ENCODE measurements at places on chromosomes 12 and 14.

GRCh38 chr12:111993292-111994150, 19.4 kb downstream of the TMEM116 start:
- no peak for DNase-seq

- DNase-seq: no peak
Observed at GRCh38 chr12:3262470-3262869, 185.3 kb downstream of the TSPAN9 start.

DNA sequence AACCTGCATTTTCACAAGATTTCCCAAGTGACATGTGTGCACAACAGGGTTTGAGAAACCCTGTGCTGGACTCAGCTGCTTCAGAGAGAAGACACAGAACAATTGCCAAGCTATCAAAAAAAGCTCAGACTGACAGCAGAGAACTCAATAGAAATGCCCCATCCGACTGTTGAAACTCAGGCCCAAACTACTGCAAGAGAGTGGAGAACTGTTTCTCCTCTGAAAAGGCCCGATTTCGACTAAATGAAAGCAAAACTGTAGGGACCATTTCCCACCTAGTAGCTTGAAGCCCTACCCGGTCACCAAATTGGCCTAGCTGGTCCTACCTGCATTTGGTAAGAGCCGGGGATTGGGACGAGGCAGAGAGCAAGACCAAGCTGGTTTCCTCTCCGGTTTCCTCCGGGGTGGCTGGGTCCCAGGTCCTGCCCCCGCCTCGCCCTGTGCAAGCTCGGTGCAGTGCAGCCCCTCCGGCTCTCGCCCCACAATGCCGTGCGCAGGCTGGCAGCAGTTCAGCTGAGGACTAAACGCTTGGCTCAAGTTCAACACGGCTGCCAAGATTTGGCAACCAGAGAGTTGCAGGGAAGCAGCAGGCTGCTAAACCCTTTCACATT, 1180.6 kb downstream of the VRK1 start:
- DNase-seq: no peak

- DNase-seq: no peak
Observed at GRCh38 chr14:76754586-76754985, 6.7 kb upstream of the VASH1 start.

GRCh38 chr12:59668674-59669073, 72.8 kb downstream of the SLC16A7 start:
- DNase-seq: no peak

GRCh38 chr12:33357181-33357580, 82.4 kb downstream of the SYT10 start:
- no peak for DNase-seq

- no peak for DNase-seq
Observed at GRCh38 chr12:53696285-53696654, 20.4 kb upstream of the ATP5MC2 start.

DNA sequence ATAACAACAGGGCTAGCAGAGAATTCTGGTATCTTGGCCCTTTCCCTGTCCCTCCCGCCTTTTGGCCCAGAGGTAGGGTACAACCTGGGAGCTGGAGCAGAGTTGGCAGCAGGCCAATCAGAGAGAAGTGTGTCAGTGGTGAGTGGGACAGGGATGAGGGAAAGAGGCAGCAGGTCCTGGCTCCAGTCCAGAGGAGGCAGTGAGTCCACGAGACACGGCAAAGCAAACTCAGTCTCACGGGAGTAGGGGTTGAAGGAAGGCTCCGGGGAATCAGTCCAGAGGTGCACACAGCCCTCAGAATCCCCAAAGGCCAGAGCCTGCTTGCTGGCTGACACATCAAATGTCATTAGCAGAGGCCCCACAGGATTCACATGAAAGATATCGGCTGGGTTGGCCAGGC, 7.3 kb downstream of the PAN2 start:
- DNase-seq: no peak

DNA sequence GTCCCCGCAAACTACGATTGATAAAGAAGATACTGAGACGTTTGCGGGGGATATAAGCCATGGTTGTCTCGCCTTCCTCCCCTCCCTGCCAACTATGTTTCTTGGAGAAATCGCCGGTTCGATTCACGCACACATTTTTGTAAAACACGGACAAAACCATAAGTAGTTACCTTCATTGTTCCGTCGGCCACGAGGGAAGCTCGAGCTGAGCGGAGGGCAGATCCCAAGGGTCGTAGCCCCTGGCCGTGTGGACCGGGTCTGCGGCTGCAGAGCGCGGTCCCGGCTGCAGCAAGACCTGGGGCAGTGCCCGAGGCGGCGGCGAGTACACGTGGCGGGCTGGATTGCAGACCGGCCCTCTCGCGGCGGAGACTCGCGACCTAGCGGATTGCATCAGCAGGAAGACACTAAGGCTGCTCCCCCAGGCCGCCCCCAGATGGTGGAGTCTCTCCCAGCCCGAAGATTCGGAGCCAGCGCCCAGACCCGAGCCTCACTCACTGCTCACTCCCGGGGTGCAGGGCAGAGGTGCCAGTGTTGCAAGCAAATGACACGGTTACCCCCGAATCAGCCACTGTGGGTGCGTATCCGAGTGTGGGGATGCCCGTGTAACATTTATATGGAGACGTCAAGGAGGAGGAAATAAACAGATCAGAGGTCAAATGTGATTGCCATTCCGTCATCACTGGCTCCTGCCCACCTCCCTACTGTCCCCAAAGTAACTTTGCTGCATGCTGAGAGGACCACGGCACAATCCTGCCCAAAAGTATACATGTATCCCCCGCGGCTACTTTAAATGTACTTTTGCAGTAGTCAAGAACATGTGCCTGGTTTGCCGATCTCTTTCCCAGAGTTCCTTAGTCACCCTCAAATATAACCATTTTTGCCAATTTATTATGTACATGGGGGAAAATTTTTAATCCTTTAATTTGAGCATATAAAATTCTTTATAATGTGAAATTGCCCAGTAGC, at the start of gene BCAT1:
Gene BCAT1 (minus strand): TSS at position 345 of the 966 bp plus-strand sequence. CDS start 169 bp downstream, at position 176.
- no peak for DNase-seq

- no peak for DNase-seq
Observed at GRCh38 chr12:20376984-20377383, 8.6 kb downstream of the PDE3A start.

DNA sequence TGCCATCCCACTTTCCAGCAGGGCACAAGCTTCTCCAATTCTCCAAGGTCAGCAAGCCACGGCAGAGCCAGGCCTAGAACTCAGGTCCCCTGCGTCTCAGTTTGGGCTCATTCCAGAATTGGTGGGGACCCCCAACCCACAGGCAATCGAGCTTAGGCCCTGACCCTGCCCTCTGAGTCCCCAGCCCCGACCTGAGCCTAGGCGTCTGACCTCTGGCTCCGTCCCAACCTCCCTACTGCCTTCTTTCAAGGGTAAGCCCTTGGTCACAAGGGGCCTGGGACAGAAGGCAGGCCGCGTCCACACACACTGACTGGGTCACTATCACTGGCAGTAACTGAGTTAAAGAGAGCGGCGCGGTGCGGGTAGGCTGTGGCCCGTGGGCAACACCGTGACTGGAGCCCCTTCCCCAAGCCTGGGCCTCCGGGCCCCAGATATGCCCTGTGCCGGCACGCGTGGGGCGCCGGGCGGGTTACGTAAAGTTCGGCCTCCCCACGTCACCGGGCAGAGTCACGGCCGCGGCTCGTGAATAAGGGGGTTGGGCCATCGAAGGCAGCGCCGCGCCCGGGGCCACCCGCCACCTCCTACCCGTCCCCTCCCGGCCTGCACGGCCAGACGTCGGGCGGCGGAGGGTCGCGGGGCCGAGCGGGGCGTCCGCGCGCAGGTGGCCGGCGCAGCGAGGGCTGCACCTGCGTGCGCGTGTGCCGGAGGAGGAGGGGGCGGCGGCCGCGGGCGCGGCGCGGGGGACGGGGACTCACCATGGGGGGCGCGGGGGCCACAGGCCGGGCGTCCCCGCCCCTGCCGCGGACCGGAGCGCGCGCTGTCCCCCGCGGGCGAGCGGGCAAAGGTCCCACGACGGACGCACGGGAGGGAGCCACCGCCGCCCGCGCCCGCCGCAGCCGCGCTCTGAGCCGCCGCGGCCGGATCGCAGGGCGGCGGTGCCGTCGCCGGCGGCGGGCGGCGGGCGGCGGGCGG, 516 bp downstream of the ANKRD9 start:
- peak; percentile 35 for DNase-seq

GRCh38 chr12:30910038-30910350, 16.6 kb upstream of the TSPAN11 start:
- no peak for DNase-seq

DNA sequence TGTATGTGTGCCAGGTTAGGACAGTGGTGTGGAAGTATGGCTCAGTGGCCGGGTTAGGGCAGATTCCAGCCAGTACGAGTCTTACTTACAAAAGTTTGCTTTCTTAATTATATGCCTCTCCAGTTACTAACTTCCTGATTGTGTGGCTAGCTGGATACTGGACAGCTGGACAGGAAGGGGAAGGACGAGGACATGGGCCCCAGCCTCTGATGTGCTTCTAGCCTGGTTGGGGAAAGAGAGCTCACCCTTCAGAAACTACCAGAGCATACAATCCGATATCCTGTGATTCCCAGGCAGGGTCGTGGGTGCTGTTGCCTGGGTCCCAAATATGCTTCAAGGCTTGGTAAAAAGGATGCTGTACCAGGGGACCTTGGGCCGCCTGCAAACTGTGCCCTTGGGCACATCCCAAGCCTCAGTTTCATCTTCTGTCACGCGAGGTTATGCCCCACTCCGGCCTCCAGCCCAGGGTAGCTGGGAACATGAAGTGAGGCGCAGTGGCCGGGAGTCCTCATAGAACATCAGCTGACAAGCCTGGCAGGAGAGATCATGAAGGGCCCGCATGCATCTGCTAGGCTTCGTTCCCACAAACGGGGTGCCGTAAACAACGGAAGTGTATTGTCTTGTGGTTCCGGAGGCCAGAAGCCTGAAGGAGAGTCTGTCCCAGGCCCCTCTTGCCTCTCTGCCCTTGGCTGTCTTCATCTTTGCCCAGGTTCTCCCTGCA, 23.2 kb upstream of the RIN3 start:
- DNase-seq: no peak

GRCh38 chr14:89807892-89808291, 146.6 kb downstream of the EFCAB11 start:
- DNase-seq: no peak

DNA sequence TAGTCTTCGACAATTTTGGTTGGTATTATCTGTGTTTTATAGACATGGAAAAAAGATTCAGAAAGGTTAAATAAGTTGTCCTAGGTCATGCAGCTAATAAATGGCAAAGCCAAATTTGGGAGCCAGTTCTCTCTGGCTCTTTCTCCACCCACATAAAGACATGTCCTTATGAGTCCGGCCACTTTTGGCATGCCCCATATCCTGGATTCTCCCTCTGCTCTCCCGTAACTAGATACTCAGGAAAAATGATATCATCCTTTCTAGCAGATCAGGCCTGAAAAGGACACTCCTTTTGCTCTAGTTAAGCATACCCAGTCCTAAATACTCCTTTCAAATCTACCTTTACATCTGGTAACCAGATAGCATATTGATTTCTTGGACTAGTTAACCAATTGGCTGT, 64.4 kb downstream of the TTLL5 start:
- no peak for DNase-seq

DNA sequence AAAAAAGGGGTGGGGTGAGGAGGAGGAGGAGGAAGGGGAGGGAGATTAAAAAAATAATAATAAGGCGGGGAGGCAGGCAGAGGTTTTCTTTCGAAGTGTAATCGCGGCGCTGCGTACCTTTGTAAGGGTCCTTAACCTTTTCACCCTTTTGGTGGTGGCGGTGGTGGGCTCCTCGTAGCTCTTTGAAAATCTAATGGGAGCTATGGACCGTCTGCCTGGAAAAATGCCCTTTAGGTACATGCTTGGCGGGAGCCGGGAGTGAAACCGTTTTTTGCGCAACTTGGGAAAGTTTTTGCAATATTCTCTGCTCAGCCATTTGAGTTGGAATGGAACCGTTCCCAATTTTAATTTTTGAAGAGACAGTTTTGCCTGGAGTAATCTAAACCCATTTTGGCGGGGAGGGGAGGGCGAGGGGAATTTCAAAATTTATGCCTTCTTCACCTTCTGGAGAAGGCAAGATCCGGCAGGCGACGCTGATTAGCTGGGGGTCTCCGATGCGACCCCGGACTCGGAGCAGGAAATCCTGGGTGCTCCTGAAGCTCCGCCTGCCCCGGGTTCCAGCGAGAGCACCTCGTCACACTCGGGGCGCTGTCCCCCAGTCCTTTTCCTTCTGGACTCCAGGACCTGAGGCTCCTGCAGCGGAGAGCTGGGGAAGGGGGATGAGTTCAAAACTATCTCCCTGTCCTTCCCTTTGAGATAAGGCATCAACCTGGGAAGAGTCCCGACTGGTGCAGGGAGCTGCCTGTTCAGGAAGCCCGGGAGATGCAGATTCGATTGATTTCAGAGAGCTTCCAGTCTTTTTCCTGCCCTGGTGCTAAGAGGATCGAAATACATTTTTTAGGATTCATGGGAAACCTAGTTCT, 74.6 kb upstream of the TBX5 start:
- DNase-seq: no peak

DNA sequence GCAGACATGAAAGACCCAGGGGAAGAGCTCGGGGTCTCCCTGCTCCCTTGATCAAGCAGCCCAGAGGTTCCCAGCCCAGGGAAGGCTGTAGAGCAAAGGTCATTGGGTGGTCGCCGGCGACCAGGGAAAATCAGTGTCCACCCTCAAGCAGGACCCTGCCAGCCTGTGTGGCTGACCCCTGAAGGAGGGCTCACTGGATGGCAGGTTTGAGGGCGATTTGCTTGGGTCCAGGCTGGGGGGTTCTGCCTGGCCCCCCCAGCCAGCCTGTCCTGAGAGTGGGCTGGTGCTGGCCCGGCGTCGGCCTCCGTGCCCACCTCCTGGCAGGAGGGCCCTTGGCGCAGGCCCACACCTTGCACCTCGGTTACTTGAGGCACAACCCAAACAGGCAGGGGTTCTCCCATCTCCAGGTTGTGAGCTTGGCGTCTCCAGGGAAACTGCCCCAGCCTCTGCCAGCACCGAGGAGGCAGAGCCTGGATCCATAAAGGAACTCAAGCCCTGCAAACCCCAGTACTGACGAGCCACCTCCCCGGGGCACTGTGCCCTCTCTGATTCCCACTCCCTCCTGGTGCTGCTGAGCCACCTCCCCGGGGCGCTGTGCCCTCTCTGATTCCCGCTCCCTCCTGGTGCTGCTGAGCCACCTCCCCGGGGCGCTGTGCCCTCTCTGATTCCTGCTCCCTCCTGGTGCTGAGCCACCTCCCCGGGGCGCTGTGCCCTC, 329.0 kb upstream of the SFSWAP start:
- no peak for DNase-seq

- no peak for DNase-seq
Observed at GRCh38 chr12:24595652-24596235, 353.2 kb downstream of the BCAT1 start.

- no peak for DNase-seq
Observed at GRCh38 chr14:80077262-80077661, 134.0 kb downstream of the DIO2 start.

Measured in cortex of kidney (tissue), 1 donor.